ENCODE measurements at places on chromosomes 7 and 10.

- DNase-seq, result no peak
These were observed 43.8 kb upstream of the ZNF438 start for GRCh38 chr10:31075434-31075833.

- DNase-seq, result no peak
These were observed 9.2 kb upstream of the ATXN7L1 start for GRCh38 chr7:105885387-105886111.

- DNase-seq, result no peak
These were observed 88.9 kb downstream of the IPMK start for GRCh38 chr10:58178811-58179210.

DNA sequence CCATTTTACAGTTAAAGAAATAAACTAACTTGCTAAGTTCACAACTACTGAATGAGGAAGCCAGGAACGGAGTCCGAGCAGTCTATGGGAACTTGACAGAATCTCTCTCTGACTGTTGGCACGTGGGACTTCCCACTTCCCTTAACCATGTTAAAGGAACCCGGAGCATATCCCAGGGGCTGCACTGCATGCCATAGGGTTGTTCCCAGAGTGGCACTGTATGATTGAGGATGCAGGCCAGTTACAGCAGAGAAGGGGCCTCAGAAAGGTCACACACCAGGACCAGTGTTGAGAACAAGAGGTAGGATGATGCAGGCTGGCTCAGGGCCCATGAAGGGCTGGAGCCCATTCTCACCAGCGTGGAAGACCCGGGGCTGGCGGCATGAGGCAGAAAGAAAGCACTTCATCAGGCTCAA is 201.8 kb downstream of the NSUN6 start:
- no peak for DNase-seq

DNA sequence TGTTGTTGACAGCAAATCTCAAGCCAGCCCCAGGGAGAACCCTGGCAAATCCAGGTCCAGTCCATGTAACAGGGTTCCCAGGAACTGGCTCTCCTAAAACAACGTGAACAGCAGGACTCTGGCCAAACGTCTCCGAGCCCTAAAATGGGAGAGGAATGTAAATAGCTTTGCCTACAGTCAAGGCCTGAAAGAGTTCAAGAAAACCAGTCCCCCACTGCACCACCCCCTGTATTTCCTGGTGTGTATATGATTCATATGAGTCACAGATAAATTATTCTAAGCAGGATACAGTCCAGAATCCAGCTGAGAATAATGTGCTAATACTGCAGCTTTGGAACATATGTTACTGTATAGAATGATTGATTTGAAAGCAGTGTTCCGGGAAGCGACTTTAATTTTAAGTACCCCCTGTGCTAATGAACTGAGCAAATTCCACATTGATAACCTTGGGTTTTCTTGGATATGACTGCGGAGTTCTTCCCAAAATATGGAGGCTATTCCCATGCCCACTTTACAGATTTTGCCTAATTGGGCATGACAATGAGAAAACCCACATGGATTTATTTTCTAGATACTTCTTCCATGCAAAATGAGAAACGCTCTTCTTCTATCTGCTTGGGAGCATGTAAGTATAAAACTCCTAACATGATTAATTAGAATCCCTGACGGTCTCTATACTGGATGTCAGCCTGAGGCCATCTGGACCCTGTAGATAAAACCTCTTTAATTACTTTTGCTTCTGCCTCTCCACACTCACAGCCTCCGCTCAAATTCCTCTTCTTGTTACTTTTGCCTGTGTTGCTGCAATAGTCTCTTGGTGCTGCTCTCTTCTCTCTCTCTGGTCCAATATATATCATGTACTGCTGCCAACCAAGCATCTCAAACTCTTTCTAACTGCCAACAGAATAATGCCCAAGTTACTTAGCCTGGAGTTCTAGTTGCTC is 50.2 kb downstream of the LAMB4 start:
- no peak for DNase-seq

DNA sequence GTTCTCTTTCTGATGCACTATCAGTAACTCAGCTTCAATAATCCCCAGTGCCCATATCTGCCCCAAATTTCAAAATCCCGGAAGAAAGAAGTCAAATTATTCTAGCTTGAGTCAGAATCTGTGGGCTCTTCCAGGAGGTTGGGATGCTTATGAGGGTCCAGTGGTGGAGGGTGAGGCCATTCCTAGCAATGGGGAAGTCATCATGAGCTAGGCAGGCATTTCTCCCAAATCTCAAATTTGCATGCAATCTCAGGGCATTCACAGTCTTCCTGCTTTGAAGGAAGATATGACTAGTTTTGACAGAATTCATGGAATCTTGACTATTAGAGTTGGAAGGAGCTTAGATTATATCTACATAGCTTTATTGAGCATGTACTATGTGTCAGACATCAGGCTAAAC is 164.3 kb upstream of the AGK start:
- no peak for DNase-seq

- DNase-seq, result no peak
These were observed 2.4 kb downstream of the MKX start for GRCh38 chr10:27743012-27743876.

GRCh38 chr10:59283456-59284091 is 78.8 kb downstream of the FAM13C start:
- no peak for DNase-seq

GRCh38 chr7:42698600-42699374 is 213.1 kb downstream of the C7orf25 start:
- DNase-seq, result no peak

GRCh38 chr10:125928928-125929585 is 32.7 kb downstream of the FANK1 start:
- DNase-seq, result no peak

- no peak for DNase-seq
These were observed 141.5 kb downstream of the LRRN3 start for GRCh38 chr7:111232249-111233084.

- DNase-seq, result no peak
These were observed 31.0 kb downstream of the PHYH start for GRCh38 chr10:13268841-13269240.

DNA sequence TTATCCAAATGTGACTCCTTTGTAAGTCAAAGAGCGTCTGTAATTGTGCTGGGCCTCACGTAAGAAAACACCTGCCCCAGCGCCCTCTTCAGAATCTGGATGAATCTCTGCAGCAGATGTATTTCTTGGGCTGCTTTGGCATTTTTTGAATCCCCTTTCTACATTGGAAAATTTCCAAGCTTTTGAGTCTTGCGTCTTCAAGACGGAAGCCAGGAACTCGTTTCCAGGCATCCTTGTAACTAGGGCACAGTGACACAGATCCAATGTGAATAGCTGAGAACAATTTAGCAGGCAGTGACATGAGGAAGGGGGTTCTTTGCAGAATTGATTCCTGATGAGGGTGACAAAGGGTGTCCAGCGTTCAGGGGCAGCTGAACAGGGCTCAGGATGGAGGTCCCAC is 862.3 kb downstream of the TYW1 start:
- no peak for DNase-seq

- DNase-seq, result no peak
These were observed 102.6 kb upstream of the TBX20 start for GRCh38 chr7:35356495-35356894.

DNA sequence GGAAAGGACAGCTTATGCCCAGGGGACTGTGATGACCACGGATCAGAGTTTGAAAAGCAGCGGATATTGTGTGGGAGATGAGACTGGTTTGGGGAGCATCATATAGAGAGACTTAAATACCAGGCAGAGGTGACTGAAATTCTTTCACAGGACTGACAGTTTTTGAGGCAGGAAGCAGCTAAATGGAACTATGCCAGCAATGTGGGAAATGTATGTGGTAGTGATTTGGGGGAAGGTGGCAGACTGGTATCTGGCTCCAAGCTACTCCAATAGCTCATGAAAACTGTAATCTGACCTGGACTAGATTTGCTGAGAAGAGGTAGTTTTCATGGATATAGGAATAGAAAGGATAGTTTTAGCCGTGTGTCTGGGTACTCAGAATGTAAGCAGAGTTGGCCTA is 592.6 kb downstream of the REEP3 start:
- DNase-seq, result no peak

DNA sequence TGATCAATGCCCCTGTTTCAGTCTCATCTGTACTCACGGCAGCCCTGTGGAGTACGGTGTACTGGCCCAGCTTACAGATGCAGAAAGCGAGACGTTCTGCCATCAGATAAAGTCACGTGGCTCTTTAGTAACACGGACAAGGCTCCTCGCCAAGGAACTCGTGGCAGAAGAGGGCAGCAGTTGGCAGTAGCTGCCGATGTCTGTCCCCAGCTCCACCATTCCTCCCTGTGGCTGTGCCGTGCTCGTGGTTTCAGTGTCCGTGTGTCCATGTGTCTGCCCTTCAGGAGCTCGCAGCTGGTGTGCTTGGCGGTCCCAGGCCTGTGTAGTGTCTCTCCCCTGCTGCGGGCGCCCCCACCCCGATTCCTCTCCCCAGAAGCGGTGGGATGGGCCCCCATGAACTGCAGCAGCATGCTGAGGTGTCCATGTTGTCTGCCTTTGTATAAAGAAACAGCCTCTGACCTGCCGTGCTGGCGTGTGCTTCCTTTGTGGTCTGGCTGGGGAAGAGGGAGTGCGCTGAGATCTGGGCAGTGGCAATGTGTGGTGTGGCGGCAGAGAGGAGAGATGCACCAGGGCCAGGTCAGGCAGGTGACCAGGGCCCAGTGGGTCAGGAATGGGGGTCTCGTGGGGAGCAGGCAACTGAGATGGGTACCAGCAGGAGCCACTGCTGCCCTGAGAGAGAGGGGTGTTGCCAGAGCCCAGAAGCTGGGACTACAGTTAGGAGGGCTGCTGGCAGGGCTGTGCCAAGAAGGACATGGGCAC is 9.8 kb downstream of the RHBDD2 start:
- no peak for DNase-seq
